ENCODE measurements at places on chromosomes 2 and 18.
A peak's percentile ranks its signal among the peaks of the same experiment; 100 is the strongest.

- DNase-seq, result no peak
Measured at GRCh38 chr2:229130522-229130921, 140.6 kb downstream of the PID1 start.

DNA sequence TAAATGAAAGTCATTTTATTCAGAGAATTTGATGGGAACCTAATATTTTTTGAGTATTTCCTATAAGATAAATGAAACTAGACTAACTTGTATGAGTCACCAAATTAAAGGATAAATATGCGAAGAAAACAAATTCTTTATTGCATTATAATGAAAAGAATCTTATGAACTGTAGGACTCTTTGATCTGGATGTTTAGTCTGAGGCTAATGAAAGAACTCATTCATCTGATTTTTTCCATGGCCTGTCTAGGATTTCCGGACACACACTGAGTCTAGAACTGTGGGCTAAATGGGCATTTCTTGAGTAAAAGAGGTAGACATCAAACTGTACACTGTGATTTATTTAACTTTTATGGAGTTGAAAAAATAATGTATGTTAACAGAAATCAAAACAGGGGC is 43.0 kb downstream of the ZNF519 start:
- DNase-seq, result no peak

- no peak for DNase-seq
Measured at GRCh38 chr18:10526561-10526949, 728 bp downstream of the NAPG start.

- DNase-seq, result no peak
Measured at GRCh38 chr18:31162419-31162793, 250 bp downstream of the DSC1 start.

GRCh38 chr2:15805772-15806171 is 134.6 kb upstream of the MYCN start:
- DNase-seq, result no peak

DNA sequence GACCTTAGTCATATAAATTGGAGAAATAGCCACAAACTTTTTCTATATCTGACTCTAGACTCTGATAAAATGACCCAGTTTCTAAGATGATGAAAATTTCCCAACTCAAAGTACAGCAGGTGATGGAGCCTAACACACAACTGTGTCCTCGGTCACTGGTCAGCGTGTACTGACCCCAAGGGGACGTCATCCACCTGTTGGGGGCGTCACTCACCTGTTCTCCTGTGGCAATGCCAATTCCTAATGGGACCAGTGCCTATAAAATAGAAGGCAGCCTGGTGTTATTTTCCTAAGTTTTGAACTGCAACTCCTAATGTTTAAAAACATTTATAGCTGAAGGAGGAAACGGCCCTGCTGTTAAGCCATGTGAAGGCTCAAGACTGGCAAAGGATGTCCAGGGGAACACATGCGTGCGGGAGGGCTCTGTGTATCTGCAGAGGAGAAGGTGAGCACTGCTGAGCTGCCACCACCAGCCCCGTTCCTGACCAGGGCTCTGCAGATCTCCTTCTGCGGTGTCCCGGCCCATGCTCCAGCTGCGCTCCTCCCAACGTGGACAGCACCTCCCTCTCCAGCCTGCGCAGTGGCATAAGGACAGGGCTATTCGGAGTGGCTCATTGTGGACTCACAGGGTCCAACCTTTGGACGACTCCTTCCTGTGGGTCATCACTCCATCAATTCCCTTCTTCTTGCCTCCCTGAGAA is 21.2 kb downstream of the TYMS start:
- no peak for DNase-seq

DNA sequence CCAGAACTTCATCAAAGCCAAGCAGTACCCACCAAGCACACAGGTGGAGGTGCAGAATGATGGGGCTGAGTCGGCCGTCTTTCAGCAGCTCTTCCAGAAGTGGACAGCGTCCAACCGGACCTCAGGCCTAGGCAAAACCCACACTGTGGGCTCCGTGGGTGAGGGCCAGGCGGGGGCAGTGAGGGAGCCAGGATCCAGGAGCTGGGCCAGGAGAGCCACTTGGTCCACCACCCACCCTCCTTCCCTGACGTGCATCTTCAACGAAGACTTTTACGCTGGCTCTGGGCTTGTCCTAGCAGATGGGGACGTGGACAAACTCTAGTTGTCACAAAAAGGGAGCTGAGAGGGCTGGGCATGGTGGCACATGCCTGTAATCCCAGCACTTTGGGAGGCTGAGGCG is 11.8 kb downstream of the VIL1 start:
- DNase-seq, result no peak

GRCh38 chr2:119523383-119523951 is 816 bp downstream of the SCTR start:
- no peak for DNase-seq

- no peak for DNase-seq
Measured at GRCh38 chr2:50535971-50536759, 495.8 kb downstream of the NRXN1 start.

DNA sequence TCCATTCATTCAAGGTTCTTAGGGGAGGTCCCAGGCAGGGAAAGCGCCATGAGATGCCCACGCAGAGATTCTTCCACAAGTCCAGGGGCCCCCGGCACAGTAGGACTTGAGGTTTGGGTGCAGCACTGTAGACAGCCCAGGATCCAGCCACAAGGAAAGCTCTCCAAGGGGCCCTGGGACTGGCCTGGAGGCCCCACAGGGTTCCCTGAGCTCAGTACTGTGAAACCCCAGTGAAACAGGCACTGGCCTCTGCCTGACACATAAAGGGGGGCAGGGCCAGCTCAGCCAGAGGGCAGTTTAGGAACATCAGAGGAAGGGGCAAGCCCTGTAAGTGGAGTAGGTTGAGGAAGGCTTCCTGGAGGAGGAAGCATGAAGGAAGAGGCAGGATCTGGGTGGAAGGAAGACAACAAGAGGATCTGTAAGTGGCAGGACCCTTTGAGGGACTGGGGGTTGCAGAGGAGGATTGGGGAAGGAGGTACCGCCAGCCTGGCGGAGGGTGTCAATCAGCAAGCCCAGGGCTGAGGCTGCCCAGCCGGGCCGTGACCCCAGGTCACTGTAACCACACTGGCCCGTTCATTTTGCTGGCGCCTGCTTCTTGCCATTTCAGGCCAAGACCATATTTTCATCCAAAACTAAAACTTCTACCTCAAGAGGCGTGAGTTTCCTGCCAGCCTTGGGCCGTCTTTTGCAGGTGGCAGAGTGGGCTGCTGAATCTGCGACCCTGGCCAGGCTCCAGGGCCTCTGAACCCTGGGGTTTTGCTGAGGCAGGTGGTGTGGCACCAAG is 175.2 kb downstream of the SMAD7 start:
- no peak for DNase-seq

- DNase-seq, result no peak
Measured at GRCh38 chr2:8578335-8579244, 103.3 kb upstream of the ID2 start.

GRCh38 chr2:175889701-175890302 is 112.3 kb downstream of the LNPK start:
- no peak for DNase-seq

- DNase-seq, result no peak
Measured at GRCh38 chr18:41829647-41830516, 125.2 kb upstream of the PIK3C3 start.

DNA sequence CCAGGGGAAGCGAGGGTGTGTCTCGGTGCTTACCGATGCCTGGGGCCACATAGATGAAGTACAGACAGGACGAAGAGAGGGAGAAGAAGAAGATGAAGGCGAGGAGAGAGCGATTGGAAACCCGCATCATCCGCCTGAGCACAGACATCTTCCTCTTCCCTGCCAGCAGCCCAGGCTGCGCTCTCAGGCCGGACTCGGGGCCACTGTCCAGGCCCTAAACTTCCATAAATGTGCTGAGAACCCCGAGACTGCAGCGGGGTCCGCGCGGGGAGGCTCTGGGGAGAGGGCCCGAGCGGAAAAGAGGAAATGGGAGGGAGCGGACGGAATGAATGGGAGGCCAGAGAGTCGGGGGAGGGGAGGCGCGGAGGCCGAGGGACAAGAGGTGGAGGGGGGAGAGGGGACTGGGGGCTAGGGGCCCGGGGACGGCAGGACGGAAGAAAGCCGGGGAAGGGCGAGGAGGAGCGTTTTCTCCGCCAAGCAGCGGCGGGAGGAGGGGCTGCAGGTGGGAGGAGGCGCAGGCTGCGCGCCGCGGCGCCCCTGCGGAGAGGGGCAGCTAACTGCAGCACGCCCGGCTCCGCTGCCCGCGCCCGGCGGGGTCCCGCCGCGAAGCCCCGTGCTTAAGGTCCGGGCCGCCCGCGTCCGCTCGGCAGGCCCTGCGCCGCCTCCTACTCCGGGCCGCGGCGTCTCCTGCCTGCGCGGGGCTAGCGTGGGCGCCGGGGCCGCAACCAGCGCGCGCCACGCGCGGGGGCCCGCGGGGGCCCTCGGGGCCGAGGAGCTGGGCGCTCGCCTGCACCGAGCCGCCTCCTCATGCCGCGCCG is at the start of gene B4GALT6:
B4GALT6 (minus strand) TSS at position 303 of the 818 bp plus-strand sequence; CDS start at position 148, 155 bp downstream.
- DNase-seq, result peak; percentile 75

GRCh38 chr2:240232961-240233884 is 92.8 kb upstream of the OTOS start:
- peak; percentile 97 for DNase-seq

DNA sequence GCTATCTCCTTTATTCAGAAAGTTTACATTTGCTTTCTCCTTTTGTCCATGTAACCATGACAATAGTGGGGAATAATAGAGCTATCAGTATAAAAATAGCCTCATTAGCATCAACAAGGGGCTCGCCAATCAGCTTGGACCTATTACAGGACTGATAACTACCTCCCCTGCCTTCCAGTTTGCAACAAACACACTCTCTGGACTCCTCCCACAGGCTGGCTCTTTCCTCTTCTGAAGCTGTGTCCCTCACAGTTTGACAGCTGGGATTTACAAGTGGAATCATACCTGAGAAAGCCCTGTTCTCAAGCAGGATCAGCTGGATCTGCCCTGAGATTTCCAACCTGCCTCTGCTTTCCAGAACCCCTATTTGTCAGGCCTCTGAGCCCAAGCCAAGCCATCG is 162.5 kb downstream of the GRB14 start:
- peak; percentile 48 for DNase-seq

- no peak for DNase-seq
Measured at GRCh38 chr2:128501700-128502099, 183.0 kb upstream of the HS6ST1 start.

GRCh38 chr2:219285894-219286425 is 6.8 kb downstream of the DNAJB2 start:
- peak; percentile 63 for DNase-seq

- DNase-seq, result no peak
Measured at GRCh38 chr2:234670806-234671205, 173.9 kb upstream of the ARL4C start.

DNA sequence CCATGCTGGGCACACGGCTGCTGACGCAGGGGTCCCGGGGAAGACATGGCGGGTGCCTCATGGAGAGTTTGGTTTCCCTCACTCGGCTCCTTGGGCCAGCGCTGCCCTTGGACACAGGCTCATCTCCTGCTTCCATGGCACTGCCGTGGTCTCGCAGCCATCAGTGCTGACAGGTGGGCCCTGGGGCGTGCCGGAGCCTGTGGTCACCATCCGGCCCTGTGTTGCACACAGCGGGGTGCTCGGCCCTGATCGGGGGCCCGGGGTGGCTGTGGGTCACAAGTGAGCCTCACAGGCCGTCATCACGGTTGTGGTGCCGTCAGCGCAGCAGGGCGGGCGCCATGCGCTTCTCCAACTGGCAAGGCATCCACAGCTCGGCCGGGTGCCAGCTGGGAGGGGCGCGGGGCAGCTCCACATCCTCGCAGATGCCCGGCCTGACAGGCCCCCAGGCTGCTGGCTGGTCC is 582 bp downstream of the RTP5 start:
- DNase-seq, result no peak

GRCh38 chr2:68839260-68839833 is 31.9 kb downstream of the BMP10 start:
- peak; percentile 49 for DNase-seq

GRCh38 chr18:58341916-58342315 is 287.0 kb downstream of the ALPK2 start:
- DNase-seq, result no peak

GRCh38 chr18:40546875-40547274 is 1408.2 kb upstream of the PIK3C3 start:
- no peak for DNase-seq

GRCh38 chr2:232120911-232121310 is 159.4 kb downstream of the DIS3L2 start:
- DNase-seq, result no peak

Data from ELF-1 (cell line).